ENCODE measurements at places on chromosomes 5 and 9. TPM values are rescaled to one million over a fixed set of nuclear protein-coding genes. Genes with fewer than 3 reads are reported as not detected.

GRCh38 chr5:176609724-176610434 is at the start of gene GPRIN1:
Gene GPRIN1, minus strand, starts transcription at chr5:176610156. Its CDS starts 10,322 bp downstream, at chr5:176599834.
- peak; percentile 62 for DNase-seq

- DNase-seq = no peak
Observed at GRCh38 chr5:83029912-83030311, 47.3 kb downstream of the TMEM167A start.

DNA sequence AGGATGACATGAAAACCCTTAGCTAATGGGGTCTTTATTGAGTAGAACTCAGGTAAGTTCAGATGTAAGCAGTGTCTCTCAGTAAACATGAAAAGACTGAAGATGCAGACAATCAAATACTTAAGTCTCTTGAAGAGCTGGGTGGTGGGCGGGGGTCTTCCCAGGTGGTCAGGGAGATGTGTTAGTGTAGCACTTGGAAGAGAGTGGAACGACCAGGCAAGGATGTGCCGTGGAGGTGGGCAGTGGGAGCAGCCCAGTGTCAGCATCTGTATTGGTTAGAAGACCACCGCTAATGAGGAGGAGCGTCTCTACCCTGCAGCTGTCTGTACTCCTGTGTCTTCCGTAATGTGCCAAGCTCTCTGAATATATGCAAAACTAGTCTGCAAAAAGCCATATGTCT is 4.4 kb downstream of the S1PR3 start:
- DNase-seq = no peak

The GDF9 gene
- 0.26 TPM for total RNA-seq

The KCNV2 gene
- not detected for total RNA-seq

The EQTN gene
- not detected for total RNA-seq

The CATSPER3 gene
- 0.52 TPM for total RNA-seq

The PCDHB12 gene
- 2.0 TPM for total RNA-seq

The PCDH12 gene
- total RNA-seq = 1.6 TPM
